Right kidney (tissue), 9 donors: ENCODE measurements at places on chromosomes 12 and 14.
A peak's percentile ranks its signal among the peaks of the same experiment; 100 is the strongest.

DNA sequence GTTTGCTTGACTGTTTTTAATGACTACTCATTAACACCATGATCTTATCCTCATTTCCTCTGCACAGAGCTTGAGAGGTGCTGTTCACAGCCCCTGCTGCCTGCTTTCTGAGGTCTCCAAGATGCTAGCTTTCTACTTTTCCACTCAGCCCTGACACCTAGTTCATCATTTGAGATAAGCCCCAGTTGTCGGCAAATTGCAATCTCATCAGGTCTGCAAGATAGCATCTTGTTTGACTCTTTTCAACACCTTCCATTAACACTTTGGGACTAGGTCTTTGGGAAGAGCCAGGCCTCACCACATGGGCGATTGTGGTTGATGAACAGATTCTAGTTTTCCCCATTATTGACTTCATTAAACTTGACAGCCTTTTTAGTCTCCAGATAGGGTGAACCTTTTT lies 904.8 kb downstream of the DIO2 start:
- DNase-seq, result no peak

- no peak for DNase-seq
Observed at GRCh38 chr14:79418649-79419415, 792.5 kb downstream of the DIO2 start.

DNA sequence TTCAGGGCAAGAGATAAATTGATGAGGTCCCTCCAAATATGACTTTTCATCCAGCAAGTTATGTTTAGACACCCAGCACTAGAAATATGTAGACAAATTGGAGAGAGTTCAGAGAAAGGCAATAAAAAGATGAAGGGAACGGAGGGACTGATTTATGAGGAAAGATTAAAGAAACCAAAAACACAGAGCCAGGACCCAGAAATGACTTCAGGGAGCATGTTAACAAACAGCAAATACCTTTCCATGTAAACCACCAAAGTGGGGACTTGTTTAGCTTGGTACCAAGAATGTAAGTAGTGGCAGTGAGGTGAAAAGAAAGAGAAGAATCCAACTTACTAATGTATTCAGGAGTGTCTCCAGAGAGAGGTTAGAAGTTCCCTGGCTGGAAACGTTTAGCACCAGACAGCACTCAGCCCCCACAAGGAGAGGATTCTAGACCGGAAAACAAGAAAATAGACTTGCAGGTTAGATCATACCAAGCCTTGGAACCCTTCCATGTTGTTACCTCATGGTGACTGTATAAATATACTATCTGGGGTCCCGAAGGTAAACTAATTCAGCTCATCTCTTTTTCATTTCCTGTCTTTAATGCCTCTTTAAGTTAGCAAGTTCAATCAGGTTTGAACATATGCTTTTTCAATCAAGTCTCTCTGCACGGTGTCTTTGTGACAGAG lies 79.2 kb downstream of the TBC1D30 start:
- no peak for DNase-seq

- no peak for DNase-seq
Observed at GRCh38 chr12:57452181-57452936, 2.7 kb upstream of the INHBE start.

GRCh38 chr12:46153268-46153872 lies 115.5 kb downstream of the SLC38A1 start:
- no peak for DNase-seq

GRCh38 chr14:90005939-90006530 lies 50.3 kb downstream of the TDP1 start:
- DNase-seq, result no peak

GRCh38 chr14:68636597-68636996 lies 156.3 kb downstream of the ZFP36L1 start:
- DNase-seq, result peak; percentile 26

DNA sequence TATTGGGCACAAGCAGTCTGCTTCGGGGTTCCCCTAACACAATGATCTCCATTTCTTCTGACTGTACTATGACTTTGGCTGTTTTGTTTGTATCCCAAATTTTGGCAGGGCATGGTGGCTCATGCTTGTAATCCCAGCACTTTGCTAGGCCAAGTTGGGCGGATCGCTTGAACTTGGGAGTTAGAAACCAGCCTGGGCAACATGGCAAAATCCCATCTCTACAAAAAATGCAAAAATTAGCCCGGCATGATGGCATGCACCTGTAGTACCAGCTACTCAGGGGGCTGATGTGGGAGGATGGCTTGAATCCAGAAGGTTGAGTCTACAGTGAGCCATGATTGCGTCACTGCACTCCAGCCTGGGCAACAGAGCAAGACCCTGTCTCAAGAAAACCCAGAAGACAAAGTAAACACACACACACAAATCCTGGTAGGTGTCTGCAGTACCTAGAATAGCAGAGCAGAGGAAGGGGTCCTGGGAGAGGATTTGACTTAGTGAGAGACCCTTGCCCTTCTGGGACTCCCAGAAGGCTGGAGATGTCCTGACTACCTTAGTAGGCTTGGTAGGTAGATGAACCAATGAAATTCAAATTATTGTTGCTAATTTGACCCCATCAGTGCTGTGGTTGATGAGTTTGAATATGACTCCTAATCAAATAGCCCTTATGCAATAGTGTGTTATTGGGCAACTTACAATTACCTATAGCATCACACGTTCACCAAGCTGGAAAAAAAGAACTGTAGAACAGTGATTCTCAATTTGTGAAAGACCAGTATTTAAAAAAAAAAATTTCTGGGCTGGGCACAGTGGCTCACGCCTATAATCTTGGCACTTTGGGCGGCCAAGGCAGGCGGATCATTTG lies 6.8 kb upstream of the AEBP2 start:
- DNase-seq, result no peak

GRCh38 chr14:68109132-68109900 lies 289.7 kb downstream of the RAD51B start:
- no peak for DNase-seq

- DNase-seq, result no peak
Observed at GRCh38 chr12:33383503-33383902, 56.1 kb downstream of the SYT10 start.
